ENCODE measurements at places on chromosomes 12 and 14. TPM values are rescaled to one million over a fixed set of nuclear protein-coding genes. Genes with fewer than 3 reads are reported as not detected.

The SLC7A8 gene
- 0.46 TPM for total RNA-seq

- no peak for DNase-seq
These were observed 36.7 kb upstream of the IL22 start for GRCh38 chr12:68290126-68290525.

The PLCZ1 gene
- not detected for total RNA-seq

The PRB2 gene
- total RNA-seq = not detected

- DNase-seq = no peak
These were observed 70.3 kb upstream of the STXBP6 start for GRCh38 chr14:25120261-25120660.

DNA sequence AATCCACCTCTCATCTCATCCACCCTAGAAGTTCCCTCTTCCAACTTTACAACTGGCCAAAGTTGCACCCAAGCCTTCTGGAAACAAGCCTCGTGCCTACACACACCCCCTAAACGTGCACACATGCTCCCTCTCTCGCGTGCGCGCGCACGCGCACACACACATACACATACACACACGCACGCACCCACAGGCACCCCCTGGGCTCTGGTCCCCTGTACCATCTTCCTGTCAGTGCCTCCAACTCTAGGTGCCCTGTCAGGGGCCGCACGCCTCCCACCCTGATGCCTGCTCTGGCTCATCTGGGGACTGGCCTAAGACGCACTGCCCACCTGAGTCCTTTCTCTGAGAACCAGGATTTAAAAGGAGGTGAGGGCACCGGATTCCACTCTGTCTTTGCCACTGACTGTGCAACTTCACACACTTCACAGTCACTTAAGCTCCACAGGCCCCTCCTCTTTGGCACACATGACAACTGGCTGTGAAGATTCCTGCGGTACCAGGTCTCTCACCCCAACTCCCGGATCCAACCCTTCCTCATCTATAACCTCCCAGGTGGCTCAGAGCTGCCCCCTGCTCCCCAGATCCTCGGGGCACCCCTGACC, 45.5 kb downstream of the TESC start:
- no peak for DNase-seq

DNA sequence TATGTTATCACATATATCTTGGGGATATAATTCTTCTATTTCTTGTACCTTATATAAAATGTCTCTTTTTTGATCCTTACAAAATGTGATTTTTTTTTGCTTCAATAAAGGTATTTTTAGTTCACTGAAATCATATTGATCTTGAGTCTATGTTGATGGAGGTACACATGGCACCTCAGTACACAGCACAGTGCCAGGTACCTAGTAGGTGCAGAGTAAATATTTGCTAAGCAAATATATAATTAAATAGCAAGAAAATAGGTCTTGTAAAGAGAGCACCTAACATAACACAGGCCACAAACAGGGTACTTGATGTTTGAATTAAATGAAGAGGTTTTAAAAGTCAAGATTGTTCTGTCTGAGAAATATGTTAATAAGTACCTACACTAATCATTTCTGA, 69.7 kb downstream of the CIT start:
- no peak for DNase-seq

- no peak for DNase-seq
These were observed 1.7 kb upstream of the SCNN1A start for GRCh38 chr12:6376870-6377666.

The ATL1 gene
- 5.5 TPM for total RNA-seq
